ENCODE measurements at places on chromosomes 7 and 10.

DNA sequence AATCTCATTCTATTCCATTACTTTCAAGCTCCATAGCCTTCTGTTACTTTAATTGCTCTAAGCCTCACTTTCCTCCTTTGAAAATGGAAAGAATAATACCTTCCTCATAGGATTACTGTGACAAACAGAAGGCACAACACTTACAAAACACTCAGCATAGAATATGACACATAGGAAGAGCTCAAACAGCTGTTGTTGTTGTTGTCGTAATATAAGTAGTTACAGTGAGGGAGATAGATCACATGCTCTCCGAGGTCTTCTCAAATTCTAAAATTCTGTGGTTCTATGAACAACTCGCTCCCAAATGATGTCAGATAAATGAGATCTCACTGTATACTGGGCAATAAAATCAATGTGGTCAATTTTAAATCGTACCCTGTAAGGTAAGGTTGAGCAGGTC is 1049.3 kb upstream of the C7orf33 start:
- no peak for DNase-seq

DNA sequence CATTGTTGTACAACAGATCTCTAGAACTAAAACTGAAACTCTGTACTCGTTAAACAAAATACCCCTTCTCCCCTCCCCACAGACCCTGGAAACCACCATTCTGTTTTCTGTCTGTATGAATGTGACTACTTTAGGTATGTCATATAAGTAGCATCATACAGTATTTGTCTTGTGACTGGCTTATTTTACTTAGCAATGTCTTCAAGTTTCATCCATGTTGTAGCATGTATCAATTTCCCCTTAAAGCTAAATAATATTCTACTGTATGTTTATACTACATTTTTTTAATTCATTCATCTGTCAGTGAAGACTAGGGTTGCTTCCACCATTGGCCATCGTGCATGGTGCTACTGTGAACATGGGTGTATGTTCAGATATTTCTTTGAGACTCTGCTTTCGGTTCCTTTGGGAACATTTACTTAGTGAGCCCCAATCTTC is 71.2 kb upstream of the RPA3 start:
- DNase-seq: no peak

- DNase-seq: no peak
Measured at GRCh38 chr10:3886191-3886590, 101.2 kb upstream of the KLF6 start.

- no peak for DNase-seq
Measured at GRCh38 chr10:49037187-49037586, 78.1 kb downstream of the VSTM4 start.

DNA sequence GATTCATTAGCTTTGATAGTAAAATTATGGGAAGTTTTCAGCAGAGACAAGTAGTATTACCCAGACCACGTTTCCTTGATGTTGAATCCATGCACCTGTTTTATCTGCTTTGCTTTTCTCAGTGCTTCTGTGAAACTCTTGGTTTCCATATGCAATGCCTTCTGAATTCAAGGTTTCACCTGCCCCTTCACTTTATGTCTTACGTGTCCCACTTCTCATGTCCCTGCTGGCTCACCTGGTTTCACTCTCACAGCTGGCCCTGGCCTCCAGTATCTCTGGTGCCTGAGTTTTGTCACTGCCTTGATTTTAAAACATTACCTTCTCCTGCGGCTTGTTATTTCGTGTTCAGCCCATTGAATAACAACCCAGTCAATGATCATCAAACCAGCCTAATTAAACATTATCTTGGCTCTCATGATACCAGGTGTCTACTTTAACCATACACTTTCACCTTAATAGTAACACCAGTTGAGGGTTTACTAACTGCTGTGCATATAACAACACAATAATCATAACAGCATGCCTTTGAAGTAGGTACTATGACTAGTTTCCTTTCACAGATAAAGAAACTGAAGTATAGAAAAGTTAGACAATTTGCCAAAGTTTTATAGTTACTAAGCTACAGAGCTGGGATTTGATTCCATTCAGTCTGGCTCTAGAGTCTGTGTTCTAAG is 175.7 kb upstream of the PCLO start:
- DNase-seq: no peak

GRCh38 chr7:107891636-107892366 is 818 bp downstream of the DLD start:
- DNase-seq: no peak

DNA sequence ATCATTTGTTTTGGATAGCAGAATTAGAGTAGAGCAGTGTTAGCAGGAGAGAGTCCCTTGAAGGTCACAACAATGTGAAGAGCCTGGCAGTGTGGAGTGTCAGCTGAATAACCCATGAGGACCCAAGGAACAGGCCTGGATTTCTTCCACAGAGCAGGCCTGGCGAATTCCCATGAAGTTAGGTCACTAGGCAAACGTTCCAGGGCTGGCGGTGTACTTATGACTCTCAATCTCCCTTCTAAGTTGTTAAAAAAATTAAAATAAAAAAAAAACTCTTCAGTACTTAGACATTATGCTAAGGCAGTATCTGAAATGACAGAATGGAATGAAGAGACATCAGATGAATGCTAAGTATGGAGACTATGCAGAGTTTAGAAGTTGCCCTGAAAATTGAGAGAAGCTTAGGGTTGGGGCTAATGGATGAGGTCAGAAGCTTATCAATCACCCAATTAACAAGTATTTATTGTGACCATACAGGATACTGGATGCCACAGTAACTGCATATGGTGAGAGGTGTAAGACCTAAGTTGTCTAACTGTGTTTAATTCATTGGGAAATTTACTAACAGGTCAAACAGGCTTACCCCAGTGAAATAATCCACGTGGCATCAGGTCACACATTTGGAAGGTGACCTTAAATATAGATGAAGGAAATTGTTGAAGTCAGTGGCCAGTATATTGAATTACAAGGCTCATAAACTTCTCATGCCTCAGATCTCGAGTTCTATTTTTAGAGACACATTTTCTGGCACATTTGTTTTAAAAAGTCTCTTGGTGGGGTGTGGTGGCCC is 126.2 kb upstream of the NRP1 start:
- no peak for DNase-seq

DNA sequence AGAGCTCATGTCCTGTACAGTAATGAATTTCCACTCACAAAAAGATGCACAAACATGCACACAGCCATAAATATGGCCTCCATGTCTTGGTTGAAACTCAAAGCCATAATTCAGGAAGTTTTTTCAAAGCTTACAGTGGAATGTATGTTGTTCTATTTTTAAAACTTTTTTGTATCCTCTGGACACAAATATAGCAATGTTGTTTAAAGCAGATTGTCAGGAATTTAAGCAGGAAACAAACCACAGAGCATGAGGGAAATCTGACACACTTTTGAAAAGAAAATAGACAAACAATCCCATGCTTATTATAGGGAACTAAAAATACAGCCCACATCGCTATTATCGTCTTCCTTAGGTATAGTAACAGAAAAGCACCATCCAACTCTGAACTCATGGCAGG is 21.5 kb downstream of the LRRN3 start:
- no peak for DNase-seq

- DNase-seq: no peak
Measured at GRCh38 chr10:34526758-34527730, 288.1 kb downstream of the PARD3 start.

GRCh38 chr7:96253441-96253840 is 68.5 kb downstream of the SLC25A13 start:
- DNase-seq: no peak

DNA sequence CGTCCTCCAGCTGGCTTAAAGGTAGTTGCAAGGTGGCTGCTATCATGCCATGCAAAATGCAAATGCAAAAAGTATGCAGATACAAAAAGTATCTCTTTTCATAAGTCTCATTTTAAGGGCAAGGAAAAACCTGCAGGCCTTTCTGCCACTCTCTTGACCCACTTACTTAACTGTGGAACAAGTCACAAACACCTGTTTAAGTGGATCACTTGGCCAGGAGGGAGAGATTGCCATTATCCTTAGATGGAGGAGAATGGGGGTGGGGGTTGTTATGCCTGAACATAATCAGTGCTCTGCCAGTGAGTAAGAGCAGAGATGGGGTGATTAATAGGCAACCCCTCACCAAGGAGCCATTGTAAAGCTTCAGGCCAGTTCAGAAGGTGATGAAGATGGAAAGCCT is 25.1 kb upstream of the HERPUD2 start:
- no peak for DNase-seq

- DNase-seq: peak; percentile 9
Measured at GRCh38 chr10:102919246-102919959, 1.3 kb downstream of the CNNM2 start.

- DNase-seq: no peak
Measured at GRCh38 chr7:83201355-83201754, 38.7 kb upstream of the PCLO start.

GRCh38 chr10:97016728-97017473 is 168.9 kb downstream of the SLIT1 start:
- DNase-seq: no peak

DNA sequence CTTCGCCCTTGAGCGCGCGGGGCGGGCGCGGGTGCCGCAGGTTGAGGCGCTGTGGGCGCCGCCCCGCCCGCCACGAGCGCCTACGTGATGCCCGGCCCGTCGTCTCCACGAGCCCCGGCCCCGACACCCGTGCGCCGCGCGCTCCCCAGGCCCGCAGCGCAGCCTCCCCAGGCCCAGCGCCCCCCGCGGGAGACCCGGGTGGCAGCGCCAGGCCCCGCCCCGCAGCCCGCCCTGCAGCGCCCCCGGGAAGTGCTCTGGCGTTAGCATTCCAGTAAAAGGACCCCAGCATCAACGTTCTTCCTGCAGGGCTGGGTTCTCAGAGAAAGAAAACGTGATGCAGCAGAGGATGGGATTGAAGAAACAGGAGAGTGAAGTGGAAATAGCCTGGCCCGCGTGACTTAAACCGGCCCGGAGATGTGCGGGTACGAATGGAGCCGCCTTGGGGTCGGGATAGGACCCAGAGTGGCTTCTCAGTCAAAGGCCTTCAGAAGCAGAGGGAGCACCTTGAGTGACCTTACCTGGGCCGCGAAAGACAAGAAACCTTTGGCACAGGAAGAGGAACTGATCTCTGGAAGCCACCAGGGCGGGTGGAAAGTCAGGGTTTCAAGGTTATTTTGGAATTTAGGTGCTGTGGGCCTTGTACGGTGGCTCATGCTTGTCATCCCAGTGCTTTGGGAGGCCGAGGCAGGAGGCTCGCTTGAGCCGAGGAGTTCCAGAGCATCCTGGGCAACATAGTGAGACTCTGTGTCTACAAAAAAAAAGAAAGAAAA is 1.8 kb downstream of the PFKP start:
- no peak for DNase-seq

DNA sequence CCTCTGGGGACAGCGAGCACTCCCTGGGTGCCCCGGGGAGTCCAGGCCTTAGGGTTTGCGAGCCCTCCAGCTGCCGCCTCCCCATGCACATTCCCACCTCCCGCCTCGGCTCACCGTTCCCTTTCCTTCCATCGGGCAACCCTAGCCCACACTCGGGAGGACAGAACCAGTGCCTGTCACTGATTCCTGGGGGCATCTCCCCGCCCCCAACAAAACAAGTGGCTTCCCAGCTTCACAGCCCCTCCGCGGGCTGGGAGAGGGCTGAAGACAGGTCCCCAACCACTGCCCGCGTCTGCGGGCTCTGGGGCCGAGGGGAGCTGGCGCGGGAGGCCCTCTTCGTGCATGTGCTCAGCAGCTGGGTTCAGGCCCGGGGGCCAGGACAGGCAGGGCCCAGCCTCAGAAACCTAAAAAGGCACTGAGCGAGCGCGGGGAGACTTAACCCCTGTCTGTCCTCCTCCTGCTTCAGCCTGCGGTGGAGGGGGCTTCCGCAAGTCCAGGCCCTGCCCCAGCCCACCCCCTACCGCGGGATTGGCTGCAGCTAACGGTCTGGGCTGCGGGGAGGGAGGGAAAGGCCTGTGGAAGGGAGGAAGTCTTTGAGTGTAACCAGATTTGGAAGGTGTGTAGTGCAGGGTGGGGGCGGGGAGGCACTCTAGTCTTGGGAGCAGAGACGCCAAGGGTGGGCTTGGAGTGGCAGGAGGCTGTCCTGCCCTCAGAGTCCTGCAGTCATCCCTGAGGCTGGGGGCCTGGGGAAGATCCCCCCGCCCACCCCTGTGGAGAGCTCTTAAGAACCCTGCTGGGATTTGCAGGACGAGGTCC is 1.2 kb downstream of the FLNC start:
- no peak for DNase-seq

- DNase-seq: no peak
Measured at GRCh38 chr10:31739711-31740110, 188.9 kb downstream of the ARHGAP12 start.

- no peak for DNase-seq
Measured at GRCh38 chr10:80561950-80562349, 24.2 kb downstream of the SH2D4B start.

DNA sequence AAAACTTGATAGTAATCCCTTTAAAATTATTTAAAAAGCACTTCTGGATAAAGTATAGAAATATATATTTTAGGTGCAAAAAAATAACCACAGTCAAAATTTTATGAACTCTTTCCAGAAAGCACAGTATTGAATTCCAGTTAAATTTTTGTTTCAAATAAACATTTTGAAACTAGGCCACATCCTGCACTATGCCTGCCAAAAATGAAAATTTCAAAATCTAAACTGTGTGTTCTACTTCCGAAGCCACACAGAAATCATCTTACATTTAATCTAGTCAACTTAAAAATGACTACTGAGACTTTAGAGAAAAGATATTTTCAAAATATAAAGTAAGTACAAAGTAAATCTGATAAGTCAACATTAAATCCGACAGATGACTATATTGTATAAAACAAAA is 50.0 kb downstream of the MAGI2 start:
- DNase-seq: no peak

GRCh38 chr7:139004321-139005090 is 23.3 kb upstream of the KIAA1549 start:
- DNase-seq: no peak

DNA sequence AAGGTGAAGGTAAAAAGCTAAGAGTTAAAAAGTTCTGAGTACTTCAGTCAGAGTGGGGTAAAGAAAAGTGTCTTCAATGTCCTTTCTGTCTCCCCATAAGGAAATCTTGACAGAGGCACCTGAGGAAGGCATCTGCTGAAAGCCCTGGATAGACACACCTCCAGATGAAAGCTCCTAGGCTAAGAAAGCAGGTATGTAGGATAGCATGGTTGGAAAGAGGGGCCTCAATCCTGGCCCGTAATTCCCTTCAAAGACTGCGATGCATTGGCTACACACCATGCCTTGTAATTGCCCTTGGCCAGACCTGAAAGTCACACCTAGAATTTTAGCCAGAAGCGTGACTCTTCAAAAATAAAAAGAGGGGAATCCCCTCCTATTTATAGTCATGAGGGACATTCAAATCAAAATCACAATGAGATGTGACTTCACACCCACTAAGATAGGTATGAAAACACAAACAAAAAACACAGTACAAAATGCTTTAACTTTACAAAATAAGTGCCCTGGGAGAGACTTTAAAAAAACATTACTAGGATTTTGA is 809.7 kb downstream of the IPMK start:
- no peak for DNase-seq

DNA sequence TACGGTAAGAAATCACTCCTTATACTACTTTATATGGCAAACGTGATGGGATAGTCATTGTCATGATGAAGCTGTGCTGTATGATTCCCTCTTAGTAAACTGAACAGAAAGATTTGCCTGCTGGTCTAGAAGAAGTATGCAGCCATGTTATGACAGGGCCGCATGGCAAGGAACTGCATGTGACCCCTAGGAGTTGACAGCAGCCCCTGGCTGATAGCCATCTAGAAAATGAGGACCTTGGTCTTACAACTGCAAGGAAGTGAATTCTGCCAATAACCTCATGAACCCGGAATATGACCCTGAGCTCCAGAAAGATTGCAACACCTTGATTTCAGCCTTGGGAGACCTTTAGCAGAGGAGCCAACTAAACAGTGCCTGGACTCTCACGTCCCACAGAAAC is 193.3 kb downstream of the SEMA3E start:
- no peak for DNase-seq

GRCh38 chr10:72186258-72186981 is 29.4 kb upstream of the ANAPC16 start:
- DNase-seq: no peak

Measured in activated CD4-positive, alpha-beta T cell treated with anti-CD3 and anti-CD28 coated beads for 24 hours (primary cell).